ENCODE measurements at places on chromosomes 3 and 15.

GRCh38 chr3:113161661-113162060, 49.7 kb upstream of the BOC start:
- DNase-seq = no peak

DNA sequence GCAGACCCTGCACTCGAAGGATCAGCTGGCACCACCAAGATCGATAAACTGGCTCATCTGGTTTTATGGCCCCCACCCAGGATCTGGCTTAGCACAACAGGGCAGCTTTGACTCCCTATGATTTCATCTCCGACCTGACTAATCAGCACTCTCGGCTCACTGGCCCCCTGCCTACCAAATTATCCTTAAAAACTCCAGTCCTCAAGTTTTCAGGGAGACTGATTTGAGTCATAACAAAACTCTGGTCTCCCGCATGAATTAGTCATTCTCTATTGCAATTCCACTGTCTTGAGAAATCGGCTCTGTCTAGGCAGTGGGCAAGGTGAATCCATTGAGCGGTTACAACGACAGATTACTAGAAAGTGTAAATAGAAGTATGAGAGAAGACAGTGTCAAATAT, 521.9 kb upstream of the RGMA start:
- DNase-seq = no peak

DNA sequence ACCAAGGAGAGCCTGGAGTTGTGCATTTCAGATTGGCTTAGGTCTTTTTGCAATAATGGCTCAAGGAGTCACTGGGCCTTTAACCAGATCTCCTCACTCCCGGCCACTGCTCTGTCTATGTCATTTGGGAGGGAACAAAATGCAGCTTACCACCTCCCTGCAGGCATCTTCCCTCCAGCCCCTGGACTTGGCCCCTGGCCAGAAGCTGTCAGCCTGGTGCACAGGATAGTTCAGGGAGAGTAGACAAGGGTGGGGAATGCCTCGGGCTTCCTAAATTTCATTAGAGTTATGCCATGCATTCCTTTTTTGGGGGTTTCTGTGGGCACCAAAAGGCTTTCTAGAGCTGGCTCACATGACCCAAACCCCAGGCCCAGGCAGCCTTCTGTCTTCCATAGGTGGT, 70.2 kb upstream of the HRH1 start:
- DNase-seq = no peak

GRCh38 chr3:73431183-73431900, 193.4 kb downstream of the PDZRN3 start:
- DNase-seq = no peak

DNA sequence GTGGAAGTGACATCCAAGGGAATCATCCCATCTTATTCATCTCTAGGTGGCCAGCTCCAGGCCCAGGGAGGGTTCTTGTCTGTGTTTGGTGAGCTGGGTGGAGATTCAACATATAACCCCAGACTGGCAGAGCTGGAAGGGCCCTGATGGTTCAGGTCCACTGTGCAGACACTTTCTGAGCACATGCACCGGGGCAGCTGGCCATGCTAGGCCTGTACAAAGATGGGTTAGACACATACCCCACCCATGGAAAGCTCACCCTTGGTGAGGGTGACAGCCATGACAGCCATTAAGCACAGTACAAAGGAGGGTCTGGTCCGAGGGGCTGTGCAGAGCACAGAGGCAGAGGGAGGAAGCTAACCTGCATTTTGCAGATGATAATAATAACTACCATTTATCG, 100.4 kb downstream of the CORO2B start:
- no peak for DNase-seq

GRCh38 chr3:100205171-100205570, 55.6 kb upstream of the TBC1D23 start:
- no peak for DNase-seq
